ENCODE measurements at places on chromosomes 3 and 15.

DNA sequence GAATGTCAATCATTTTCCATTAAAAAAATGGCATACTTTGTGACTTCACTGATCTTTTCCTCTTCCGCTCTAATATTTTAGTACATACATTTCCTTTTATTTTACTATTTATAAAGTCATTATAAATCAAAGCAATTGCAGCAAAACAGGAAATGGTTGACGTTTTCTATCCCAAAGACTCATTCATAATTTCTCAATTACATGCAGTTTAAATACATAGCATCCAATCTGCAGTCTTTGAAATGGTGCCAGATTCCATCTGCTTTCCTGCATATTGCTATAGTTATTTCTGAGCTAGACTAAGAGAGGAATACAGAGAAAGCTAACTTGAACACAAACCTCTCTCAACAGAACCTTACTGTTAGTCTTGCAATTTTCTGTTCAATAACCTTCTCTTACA, 179.8 kb downstream of the ZPLD1 start:
- no peak for DNase-seq

- no peak for DNase-seq
Observed at GRCh38 chr3:182971637-182972036, 8.7 kb downstream of the DCUN1D1 start.

DNA sequence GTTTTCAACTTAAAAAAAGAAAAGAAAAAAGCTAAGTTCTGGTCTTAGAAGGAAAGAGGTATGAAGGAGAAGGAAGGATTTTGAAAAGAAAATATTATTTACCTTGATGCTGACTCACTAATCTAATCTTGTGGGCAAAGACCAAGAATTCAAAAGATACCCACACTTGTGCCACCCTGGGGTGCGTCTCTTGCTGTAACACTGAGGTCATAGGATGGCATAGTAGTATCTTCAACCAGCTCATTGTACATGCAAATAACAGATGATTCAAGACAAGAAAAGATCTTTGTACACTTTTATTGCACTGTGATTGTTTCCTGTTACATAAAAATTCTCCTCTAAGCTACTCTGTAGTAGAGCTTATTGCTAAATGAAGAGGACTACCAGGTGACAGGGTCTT, 17.3 kb downstream of the PLS1 start:
- no peak for DNase-seq

- no peak for DNase-seq
Observed at GRCh38 chr15:101646672-101647071, 5.5 kb downstream of the TM2D3 start.

DNA sequence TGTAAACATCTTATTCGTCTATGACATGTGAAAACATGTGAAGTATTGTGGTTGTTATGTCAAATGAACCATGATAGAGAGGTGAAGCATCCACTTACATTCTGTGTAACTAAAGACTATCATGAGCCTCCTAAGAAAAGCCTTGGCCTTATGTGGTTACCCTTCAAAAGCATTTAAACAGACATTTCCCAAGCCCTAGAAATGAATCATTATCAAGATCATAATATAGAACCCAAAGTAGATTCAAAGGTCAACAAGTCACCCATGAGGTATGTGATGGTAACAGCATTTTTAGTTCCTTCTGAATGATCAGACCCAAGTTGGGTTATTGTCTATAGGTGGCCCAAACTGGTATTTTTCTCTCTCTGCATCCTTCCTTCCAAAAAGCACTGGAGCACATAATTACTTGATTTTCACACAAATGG, 408.0 kb downstream of the TBL1XR1 start:
- DNase-seq, result no peak

DNA sequence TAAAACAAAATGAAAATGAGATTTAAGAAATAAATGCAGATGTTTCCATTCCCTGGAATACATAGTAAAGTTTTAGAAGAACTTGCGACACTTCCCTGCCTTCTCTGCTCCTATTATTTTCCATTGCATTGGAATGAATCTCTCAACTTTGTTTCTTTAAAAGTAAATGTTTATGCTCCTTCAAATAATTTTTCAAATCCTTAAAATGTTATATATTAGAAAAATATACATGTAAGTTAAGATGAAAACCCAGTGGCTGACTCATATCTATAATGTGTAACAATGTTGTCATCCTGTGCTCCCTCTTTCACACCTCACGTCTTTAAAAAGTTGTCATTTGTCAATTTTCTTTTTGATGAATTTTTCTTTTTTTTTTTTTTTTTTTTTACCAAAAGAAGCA, 3.6 kb downstream of the RBMS3 start:
- no peak for DNase-seq

DNA sequence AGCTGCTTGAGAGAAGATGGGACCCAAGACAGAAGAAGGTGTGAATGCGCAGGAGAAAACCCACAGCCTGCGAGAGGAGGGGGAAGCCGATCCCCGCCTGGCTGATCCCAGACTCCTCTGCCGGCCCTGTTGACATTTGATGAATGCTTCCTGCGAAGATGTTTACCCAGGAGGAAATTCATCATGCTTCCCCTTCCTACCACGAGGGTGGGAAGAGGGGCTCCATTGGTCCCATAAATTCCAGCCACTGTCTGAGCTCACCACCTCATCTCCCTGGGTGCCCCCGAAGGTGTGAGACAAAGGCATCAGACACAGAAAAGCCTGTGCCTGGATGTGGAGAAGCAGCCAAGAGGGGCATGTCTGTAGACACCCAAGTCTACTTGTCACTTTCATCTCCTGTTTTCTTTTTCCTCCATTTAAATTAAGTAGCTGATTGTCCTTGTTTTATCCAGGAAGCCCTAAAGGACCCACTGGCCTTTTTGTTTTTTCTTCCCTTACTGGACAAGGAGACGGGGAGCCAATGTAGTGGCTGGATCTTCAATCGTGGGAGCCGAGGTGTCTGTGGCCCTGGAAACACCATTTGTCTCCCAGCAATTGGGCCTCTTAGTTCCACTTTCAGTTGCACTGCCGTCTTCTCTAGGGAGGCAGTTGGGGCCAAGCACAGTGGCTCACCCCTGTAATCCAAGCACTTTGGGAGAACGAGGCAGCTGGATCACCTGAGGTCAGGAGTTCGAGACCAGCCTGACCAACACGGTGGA, 95.3 kb upstream of the HES1 start:
- DNase-seq, result peak; percentile 17

DNA sequence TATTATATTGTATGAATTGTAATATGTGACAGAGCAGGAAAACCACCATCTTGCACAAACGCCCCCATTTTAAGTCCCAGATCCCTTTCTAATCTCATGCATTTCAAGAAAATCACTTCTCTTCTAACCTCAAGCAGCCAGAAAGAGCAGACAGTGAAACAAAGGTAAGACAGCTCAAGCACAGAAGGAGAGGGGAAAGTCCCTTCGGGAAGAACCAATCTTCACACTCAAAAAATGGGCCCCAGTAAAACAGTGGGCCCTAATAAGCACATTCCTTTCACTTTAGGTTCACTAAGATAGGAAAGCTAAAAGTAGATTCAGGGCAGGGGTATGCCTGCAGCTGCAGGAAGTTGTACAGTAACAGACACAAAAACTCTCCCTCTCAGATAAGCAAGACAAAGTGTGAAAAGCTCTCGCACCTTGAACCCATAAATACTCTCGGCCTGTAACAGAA, 1268.7 kb downstream of the SI start:
- no peak for DNase-seq

Measured in endothelial cell (in vitro differentiated cells).